NCI-H774 (cell line): ENCODE measurements at places on chromosomes 2 and 18.

GRCh38 chr2:142104134-142104758 is 26.6 kb downstream of the LRP1B start:
- DNase-seq: no peak

DNA sequence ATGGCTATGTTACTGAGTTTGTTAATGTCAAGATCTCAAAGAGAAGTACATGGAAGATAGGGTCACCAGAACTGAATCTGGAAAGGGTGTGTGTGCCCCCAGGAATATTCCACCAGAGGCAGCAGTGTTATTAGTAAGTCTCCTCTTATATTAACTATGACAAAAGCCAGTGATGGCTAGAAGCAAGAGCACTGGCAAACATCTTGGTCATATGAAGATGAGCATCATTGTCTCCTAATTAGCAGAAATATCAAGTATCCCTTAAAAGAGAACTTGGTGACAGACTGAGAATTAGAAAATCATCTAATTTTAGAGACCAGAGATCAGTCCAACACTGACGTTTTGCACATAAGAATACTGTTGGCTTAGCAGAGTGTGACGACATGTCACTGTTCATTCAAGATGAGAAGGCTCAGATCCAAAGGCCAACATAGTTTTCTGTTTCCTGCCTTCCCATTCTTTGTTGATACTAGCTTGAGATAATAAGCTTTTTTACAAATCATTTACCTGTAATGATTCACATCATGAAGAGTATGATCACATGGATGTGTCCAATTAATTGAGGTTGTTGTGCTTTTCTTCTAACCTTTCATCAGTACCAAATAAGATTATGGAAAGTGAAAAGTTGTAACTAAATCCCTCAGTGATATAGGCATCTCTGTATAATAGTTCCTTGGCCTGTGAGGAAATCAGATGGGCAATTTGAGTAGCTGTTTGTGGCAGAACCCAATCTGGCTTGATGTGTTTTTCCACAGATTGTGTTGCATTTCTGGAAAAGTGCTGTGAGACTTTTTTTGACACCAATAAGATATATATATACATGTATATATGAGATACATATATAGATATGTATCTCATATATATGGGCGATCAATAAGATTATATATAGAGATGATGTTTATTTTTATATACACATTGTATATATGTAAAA is 44.5 kb downstream of the MAPRE2 start:
- DNase-seq: no peak

DNA sequence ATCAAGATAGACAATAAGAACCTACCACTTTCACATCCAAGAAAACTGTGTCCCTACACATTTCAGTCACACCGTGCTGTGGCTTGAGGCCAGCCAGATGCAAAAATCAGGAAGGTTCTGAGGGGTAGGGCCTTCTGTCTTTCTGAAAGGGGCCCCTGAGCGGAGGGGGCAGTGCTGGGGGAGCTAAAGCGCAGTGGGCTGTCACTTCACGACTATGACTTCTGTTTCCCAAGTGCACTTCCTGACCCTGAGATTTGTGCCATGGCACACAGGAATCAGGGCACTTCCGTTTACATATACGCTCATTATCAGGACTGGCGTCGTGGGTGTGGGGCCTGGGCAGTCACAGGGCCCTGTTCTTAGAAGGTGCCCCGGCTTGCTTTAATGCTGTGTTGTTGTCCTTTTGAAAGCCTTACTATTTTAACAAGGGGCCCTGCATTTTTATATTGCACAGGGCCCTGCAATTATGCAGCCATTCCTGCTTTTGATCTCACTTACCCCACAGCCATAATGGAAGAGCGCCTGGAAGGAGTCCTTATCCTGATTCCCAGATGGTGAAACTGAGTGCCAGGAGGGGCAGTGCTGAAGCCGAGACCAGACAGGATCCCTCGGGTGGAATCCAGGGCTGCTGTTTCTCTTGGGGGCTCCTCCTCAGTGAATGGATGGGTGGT is 620 bp downstream of the NGEF start:
- DNase-seq: no peak

DNA sequence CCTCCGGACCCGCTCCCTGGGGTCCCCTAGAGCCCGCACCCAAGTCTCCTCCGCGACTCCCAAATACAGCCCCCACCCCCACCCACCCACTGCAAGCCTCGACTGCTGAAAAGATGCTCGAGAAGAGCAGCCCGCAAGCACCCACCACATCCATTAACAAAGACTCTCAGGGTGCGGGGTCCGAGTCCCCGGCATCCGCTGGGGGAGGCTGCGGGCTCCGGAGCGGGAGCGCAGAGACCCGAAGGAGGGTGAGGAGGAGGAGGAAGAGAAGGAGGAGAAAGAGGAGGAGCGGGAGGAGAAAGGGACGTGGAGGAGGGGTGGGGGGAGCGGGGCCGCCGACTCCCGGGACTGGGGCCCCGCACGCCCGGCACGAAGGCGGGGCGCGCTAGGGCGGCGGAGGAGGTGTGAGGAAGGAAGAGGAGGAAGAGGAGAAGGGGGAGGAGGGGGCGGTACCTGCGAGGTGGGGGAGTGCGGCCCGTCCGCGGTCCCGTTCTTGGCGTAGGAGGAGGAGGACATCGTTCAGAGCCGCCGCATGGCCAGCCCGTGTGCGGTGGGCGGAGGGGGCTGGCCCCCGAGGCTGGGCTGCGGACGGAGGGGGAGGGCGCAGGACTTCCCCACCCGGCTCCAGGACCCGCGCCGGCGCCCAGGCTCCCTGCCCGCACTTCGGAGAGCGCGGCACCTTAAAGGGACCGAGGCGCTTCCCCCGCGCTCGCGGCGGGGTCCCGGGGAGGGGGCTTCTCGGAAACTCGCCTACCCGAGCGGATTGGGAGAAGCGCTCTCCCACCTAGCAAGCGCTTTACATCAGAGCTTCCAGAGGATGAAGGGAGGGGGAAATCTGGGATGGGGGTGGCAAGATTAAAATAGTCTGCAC is at the start of gene CACNB4:
Gene CACNB4, minus strand, starts transcription at position 549 of the 871 bp plus-strand sequence.
- DNase-seq: no peak

DNA sequence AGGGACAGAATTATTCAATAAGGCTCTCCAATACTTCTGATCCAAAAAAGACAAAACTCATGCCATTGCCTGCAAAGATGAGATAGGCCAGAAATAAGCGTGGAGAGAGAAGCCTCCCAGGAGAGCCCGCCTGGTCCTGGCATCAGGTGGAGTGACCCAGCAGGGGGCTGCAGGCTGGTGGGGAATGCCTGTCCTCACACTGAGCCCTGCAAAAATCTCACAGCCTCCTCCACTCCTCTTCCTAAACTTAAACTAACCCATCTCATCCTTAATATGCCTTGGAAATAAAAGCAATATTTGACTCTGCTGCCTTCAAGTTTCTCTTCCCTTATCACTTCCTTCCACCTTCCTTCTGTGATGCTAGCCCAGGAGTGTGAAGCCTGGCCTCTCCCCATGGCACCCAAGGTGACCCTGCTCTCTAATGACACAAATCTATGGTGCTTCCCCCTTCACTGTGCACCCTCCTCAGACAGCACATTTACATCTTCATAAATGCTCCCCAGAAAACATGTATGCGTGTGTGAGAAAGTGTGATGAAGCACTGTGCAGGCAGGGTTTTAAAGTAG is 218.4 kb downstream of the ANAPC1 start:
- no peak for DNase-seq
